ENCODE measurements at places on chromosomes 5 and 9.

- no peak for DNase-seq
Observed at GRCh38 chr5:160938532-160938931, 86.5 kb upstream of the ATP10B start.

GRCh38 chr5:132011622-132012343, at the start of gene ACSL6:
Gene ACSL6, minus strand, starts transcription at chr5:132011658. Its CDS starts 105 bp downstream, at chr5:132011553.
- DNase-seq = peak; percentile 43

DNA sequence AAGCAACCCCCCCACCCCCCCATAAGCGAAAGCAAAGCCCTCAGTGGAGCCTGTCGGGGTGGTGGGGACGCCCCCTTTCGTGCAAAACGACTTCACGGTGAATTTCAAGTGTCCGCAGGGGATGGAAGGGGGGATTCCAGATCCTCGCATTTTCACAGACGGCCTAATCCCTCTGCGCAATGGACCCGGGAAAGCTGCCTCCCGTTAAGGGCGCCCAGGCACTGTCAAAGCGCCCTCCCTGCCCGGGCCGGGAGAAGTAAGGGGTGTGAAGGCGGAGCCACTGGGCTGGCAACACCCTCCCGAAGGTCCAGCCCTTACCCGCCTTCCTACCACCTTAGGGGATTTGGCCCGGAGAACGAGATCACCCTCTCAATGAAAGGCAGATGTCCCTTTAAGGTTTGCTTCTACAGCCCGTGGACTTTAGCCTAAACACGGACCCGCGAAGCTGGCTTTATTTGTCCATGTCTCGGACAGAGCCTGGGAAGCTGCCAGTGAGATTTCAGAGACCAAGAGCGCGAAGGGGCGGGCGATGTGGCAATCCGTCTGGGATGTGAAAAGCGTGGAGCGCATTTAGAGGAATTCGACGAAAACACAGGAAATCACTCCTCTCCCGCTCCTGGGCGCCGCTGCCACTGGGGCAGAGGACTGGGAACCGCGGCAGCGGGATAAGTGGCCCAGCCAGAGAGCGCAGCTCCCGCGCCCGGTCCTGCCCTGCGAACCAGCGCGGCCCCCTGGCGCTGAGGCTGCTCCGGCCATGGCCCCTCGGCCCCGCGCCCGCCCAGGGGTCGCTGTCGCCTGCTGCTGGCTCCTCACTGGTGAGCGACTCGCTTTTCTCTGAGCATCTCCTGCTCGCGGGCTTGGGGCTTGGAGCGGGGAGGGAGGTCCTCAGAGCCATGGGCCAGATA, at the start of the genes ITGA1 and PELO:
TSS of gene ITGA1 (plus strand) at position 317 of the 905 bp plus-strand sequence. CDS start at position 755, 438 bp downstream.
TSS of gene PELO (plus strand) at position 317 of the 905 bp plus-strand sequence. CDS start 12,479 bp downstream, outside the sequence.
- DNase-seq = peak; percentile 63

- DNase-seq = no peak
Observed at GRCh38 chr5:55540525-55540924, 5.8 kb upstream of the PLPP1 start.

- DNase-seq = no peak
Observed at GRCh38 chr9:114855488-114855887, 49.6 kb upstream of the TNFSF15 start.

GRCh38 chr5:118007262-118007661, 981.1 kb downstream of the DTWD2 start:
- no peak for DNase-seq

DNA sequence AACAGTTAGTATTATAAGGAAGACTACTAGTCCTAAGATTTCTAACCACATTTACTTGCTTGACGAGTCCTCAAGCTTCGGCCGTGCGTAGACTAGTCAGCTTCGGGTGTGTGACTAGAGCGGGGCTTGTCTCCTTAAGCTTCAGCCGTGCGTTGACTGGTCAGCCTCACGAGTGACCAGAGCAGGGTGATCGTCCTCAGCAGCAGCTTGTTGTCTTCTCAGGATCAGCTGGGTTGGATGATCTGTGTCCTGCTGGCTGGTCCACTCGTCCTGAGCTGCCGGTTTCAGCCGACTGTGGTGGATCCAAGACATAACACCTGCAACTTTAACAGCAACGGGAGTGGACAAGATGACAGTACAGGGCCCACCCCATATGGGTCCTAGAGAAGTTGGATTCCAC, 16.7 kb downstream of the CEL start:
- DNase-seq = no peak

DNA sequence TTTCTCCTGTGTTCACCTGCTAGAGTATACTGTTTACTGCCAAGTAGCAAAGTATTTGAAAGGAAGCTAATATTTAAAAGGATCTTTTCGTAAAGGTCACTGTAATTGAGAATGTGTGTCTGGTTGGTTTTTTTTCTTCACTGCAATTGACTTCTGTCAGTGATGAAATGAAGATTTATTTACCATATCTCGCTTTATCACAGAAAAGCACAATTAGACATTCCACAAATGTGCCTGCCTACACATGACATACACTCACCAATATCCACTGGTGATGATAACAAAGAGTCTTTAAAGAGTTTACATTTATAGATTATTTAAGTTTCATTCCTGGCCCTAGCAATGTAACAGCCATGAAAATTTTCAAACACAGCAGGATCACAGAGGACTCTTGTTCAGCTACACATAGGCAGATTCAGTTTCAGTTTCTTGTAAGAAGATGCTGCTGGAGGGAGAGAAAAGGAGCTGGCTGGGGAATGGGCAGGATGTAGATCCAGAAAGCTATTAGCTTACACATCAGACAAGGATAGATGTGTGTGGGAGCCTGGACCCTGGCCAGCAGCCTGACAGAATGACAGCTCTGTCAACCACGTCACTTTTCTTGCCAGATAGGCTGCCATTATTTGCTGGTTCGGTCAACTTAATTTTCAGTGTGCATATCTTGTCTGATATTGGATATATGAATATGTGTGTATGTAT, 104.0 kb downstream of the GDNF start:
- no peak for DNase-seq

- DNase-seq = no peak
Observed at GRCh38 chr5:96033116-96033515, 71.5 kb upstream of the ELL2 start.

DNA sequence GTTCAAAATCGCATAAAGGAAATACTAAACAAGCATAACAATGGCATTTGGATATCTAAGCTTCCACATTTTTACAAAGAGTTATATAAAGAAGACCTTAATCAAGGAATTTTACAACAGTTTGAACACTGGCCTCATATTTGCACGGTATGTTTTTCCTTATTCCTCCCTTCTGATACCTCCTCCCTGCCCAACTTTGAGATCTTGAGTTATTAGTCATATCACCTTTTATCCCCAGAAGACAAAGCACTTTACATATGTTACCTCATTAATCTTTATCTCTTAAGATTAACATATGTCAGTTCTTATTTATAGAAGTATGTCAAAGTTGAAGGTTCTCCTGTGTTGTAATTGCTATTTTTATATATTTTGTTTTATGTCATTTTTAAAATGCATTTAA, 29.8 kb downstream of the TDRD7 start:
- no peak for DNase-seq
